Smooth muscle cell of the brain vasculature (primary cell): ENCODE measurements at places on chromosomes 16 and 17.

- DNase-seq, result no peak
These were observed 56.2 kb downstream of the PRMT7 start for GRCh38 chr16:68367030-68367429.

GRCh38 chr17:31417051-31417792 is 25.7 kb downstream of the RAB11FIP4 start:
- no peak for DNase-seq

DNA sequence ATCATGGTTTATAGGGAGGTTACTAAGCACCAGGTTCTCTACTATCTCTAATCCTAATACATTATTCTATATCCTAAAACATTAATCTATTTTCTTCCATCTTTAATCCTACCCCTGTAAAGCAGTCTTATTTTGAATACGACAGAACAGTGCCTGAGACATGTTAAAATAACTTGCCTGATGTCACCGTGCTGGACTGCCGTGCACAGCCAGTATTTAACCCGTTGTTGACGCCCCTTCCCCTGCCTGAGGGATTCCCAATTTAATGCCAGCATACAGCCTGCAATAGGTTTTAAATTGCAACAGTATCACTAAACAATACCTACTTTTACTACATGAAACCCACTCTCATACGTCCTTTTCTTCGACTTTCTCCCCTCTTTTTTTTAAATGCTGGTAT is 133.3 kb downstream of the PARN start:
- no peak for DNase-seq

DNA sequence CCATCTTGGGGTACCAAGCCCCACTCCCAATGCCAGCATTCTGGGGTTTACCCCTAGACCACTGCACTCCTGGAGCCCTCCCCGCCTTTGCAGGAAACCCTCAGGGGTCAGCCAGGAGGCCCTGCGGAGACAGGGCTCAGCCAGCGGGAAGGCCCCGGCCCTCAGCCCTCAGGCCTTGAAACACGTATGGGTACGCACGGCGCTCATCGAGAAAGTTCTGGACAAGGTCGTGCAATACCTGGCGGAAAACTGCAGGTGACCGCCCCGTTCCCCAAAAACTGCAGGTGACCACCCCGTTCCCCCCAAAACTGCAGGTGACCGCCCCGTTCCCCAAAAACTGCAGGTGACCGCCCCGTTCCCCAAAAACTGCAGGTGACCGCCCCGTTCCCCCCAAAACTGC is 24.7 kb downstream of the SGSM2 start:
- DNase-seq, result no peak

DNA sequence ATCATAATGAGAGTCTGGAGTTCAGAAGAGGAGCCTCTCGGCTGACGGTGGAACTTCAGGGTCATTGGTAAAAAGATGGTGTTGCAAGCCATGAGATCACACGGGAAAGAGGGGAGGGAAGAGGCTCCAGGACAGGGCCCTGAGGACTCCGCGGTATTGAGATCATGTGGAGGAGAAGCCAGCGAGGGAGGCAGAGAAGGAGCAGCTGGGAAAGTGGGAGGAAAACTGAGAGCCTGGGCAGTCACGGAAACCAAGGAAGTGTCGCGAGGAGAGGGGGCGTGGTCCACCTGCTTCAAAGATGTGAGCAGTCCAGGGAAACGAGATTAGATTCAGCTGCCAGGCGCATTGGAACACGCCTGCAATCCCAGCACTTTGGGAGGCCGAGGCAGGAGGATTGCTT is 27.7 kb upstream of the SBK1 start:
- no peak for DNase-seq
